SK-N-DZ (cell line): ENCODE measurements at places on chromosomes 11 and 22.

DNA sequence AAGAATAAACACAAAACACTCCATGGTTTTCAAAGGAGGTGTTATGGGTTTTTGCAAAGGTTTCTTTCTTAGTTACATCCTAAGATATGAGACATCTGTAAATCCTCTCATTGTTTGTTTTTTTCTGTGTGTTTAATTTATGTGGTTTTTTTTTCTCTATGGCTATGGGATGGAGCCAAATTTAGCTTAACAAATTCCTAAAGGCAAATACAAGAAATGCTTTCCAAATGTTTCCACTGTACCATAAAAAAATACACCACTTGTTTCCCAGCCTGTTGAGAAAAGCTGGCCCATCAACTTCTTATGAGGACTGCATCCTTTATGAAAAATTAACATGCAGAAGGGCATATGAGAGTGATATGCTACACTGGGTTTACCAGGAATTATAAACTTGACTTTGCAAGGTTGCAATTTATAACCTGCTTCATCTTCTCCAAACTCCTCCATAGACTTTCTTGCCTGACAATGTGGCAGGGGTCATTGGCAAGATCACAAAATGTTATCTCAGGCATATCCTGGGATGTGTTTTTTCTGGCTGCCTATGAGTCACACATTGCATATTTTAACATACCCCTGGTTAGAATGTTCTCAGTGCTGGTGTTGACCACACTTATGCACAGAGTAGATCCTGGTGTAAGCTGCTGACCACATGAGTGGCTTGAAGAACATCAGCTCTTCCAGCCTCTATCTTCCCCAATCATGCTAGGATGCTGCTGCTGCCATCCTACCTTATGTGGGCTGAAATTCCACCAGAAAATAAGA is 137.6 kb upstream of the TTC12 start:
- DNase-seq = no peak

DNA sequence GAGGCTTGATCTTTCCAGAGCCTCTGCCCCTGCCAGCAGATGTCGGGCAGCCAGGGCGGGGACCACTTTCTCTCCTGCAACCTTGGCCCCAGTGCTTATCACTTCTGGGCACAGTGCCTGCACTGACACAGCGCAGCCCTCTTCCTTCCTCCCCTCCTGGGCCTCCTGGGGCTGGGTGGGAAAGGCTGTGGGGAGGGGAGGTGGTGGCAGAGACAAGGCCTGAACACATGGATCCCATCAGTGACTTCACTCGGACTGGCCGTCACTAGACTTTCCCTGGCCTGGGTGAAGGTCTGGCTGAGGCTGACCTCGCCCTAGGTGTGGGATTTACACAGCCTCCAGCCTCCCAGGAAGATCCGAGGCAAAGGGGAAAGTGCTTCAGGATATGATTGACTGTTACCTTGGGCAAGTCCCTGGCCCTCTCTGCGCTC is 68.1 kb downstream of the LRRC32 start:
- no peak for DNase-seq

GRCh38 chr11:133950874-133951326 is 5.9 kb downstream of the IGSF9B start:
- DNase-seq = no peak

GRCh38 chr11:2325719-2326118 is 23.9 kb downstream of the TSPAN32 start:
- DNase-seq = no peak

GRCh38 chr11:31770011-31770700 is 41.0 kb downstream of the PAX6 start:
- no peak for DNase-seq

DNA sequence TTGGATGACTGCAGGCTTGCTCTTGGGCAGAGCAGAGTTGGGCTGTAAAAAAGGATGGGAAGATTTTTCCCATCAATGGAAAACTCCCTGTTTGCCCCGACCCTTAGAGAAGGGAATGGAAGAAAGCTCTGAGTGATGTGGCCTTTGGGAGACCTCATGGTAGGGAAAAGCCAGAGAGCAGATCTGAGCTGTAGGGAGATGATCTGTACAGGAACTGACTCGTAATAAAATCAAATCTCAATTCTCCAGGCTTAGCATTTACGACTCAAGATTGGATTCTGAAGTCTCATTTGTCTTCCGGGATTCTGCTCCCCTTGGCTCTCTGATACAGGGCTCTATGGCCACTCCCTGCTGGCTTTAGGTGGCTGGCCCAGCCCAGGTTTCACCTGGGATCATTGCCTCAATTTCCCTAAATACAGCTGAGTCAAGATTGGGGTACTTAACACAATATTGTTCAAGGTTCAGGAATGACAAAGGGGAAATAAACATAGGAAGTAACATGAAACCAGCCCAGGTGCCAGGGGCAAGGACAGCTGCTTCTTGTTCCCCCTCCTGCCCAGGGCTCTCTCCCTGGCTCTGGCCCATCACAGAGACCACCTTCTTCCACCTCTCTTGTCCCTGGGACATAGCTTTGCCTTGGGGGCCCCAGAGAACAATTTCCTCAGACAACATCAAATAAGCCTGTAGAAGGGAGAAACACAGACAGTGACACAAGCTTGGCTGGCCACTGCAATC is 38.4 kb upstream of the THY1 start:
- DNase-seq = no peak

DNA sequence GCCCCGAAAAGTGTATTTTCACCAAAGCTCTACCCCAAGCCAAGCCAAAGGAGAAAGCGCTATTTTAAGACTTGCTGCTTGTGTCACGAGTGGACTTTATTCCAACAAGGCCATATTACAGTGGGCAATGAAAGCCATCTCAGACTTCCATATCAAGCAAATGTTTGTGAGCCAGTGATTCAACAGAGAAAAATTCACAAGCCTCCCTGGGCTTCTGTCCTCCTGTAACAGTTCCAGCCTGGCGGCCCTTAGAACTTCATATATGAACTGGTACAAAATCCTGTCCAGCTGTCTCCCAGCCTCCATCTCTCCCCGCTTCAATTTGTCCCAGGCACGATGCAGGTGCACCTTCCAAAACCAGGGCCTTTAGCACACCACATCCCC is 11.2 kb downstream of the LARGE1 start:
- DNase-seq = no peak

- no peak for DNase-seq
Observed at GRCh38 chr22:25668437-25668836, 73.6 kb upstream of the MYO18B start.

DNA sequence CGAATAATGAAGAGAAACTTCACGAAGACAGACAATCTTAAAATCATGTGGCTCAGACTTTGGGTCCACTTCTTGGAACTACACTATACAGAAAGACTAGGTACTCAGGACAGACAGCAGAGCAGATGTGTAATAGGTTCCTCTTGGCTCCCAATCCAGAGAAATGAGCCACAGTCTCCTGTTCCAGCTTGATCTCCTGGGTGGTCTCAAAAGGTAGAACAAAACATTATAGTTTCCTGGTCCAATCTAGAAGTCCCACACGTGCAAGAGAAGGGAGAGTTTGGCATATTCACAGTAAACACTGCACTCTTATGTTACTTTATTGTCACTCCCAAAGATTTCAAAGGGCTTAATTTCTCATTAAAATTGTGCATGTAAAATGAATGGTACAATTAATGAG is 134.5 kb upstream of the FIBIN start:
- no peak for DNase-seq

DNA sequence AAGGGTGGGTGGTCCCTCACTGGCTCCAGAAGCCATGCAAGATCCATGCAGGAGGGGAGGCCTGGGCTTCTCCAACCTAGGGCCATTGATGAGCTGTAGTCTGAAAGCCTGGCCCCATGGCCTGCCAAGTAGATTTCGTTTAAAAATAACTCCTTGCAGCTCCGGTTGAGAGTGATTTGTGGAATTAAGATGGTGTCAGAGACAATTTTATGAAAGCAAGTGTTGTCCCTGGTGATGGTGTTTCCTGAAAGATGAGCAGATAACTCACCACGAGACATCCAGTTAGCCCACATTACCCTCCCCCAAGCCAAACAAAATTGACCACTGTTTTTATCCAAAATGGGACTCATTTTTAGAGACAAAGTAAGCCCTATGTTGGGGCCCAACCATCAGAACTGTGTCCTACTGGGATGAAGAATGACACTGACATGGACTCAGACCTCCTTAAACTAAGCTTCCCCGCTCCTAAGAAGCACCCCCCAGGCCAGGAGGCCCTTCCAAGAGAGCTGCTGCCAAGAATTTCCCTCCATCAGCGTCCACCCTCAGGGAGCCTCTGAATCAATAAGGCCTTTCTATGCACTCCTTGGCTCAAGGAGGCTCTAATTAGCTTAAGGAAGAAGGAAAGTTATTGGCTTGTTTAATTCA is 174.2 kb upstream of the NCAM1 start:
- DNase-seq = no peak

DNA sequence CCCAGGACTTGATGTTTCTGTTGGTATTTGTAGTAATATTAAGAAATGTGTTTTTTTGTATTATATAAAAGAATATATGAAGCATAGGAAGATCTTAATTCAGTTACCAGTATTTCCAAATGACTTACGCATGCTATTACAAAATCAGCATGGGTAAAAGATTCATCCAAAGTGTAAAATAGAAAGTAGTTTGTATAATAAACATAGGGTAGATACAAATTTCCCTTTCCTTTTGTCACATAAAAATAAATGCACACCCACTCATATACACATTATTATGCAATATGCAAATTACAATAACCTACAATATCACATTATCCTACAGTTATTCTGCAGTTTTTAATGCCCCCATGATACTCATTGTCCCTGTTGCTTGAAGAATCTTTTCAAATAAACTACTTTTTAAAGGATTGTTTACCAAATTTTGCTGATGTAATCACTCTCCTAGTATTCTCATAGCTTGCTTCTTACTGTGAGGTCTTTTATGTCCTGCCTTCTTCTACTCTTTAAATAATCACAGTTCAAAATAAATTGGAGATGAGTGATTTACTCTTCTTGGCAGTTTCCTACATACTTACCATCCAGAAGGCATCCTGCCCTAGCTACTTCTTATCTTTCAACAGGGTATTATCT is 244.0 kb downstream of the CASP12 start:
- no peak for DNase-seq

- no peak for DNase-seq
Observed at GRCh38 chr11:86632499-86633269, 39.7 kb downstream of the ME3 start.

DNA sequence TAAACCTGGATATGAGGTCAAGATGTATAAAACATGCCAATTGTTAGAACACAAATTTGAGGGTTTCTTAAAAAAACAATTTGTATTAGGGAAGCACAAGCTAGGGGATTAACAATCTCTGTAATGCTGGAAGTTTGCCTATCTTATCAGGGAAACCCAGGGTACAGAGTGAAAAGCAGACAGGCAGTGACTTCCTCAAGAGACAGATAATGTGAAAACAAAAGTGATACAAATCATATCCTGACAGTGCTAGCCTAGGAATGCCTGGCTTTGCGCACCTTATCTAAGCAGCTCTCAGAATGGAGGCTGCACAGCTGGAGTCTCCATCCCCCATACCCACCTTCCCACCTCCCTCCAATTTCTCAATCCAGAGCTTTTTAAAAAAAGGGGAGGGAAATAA is 22.5 kb upstream of the RBX1 start:
- no peak for DNase-seq

- peak; percentile 37 for DNase-seq
Observed at GRCh38 chr11:33835143-33835878, 56.6 kb downstream of the LMO2 start.

DNA sequence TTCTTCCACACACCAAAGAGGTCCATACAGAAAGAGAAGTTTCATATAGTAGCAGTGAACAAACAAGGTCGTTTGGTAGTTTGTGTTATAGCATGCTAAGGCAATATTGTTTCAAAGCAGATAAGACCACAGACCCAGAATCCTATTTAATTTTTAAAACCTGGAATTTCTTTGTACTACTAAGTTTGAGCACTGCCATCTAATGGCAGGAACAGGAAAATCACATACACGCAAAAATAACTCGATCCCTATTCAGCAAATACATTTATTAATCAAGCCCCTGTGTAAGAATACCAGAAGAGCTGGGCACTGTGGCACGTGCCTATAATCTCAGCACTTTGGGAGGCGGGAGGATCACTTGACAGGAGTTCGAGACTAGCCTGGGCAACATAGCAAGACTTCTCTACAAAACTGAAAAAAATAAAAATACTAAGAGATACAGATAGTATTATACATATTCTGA is 2.9 kb upstream of the BTBD10 start:
- DNase-seq = peak; percentile 56

DNA sequence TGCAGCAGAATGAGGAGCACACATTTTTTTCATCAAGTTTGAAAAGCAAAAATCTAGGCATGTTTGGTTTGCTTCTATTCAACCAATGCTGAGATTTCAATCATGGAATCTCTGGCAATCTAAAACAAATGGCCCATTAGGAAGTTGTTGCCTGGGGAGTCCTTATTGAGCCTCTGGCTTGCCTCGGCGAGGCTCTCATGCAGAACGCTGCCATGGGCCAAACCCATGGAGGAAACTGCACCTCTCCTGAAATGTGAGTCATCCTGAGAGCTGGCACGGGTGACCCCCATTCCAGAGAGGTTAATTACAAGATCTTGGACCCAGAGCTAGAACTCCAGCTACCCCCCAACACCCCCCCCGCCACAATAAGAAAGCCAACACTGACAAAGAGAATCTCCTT is 80.7 kb downstream of the MN1 start:
- no peak for DNase-seq

DNA sequence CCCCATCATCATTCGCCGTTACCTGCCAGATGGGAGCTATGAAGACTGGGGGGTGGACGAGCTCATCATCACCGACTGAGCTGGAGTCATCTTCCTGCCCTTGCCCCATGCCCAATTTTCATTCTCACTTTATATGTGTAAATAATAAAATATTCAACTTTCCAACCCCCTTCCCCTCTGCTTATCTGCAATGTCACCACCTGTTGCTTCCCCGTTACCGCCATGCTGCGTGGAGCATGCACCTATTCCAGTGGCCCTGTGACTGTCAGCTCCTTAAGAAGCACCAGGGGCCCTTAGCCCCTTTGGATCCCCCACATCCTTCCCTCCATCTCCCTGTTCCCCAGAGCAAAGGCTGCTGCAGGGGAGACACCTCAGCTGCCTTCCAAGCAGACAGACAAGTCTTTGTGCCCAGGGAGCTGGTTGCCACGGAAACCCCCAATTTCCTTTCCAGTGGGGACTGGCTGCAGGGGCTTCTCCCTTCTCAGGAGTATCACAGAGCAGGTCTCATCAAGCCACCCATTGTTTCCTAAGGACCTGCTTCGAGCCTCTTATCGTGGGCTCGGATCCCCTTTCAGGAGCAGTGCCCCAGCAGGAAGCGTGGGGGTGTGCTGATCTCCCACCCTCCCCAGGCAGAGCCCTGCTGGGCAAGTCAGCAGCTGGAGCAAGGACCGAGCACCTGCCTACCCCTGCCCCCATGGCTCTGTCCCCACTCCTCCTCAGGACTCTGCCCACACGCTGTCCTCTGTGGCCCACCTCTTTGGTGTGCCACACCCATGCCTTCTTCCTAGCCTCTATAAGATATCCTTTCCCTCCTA is 14.3 kb downstream of the POLR2F start:
- no peak for DNase-seq

DNA sequence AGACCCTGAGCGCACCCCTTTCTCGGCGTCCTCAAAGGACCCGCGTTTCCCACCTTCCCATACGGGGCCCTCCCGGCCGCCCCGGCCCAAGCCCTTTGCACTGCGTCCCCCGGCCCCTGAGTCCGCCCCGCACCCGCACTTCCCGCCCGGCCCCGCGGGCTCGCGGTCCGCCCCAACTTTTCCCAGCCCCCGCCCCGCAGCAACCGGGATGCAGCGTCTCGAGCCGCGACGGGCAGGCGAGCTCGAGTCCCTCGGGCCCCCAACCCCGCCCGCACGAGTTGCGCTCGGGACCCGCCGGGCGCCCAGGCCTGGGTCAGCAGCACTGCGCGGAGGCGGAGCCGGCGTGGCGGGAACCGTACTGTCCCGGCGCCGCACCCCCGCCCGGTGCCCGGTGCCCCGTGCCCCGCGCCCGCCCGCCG is 371 bp downstream of the SMCO4 start:
- DNase-seq = peak; percentile 42

GRCh38 chr11:78079232-78080083 is at the start of gene NDUFC2:
Gene NDUFC2 (minus strand): TSS chr11:78079862. CDS start chr11:78079744, 118 bp downstream.
- peak; percentile 88 for DNase-seq
